ENCODE measurements at places on chromosomes 11 and 22.

DNA sequence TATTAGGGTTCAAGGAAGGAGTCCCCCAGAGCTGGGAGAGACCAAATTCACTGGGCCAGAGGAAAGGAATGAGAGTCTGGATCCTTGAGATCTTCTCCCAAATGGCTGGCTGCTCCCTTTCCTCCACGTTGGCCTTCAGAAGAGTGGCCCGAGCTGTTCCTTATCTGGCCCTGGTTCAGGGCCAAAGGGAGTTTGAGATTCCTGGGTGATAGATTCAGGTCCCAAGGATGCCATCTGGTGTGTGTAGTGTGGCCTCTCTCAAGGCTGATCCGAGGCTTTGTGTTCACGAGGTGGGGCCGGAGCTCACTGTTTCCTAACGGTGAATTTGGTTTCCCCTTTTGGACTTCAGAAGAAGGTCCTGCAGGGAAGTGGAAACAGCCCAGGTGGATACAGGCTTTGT, 17.4 kb upstream of the ABCC8 start:
- no peak for DNase-seq

GRCh38 chr22:20089226-20089976, 9.4 kb downstream of the DGCR8 start:
- no peak for DNase-seq

GRCh38 chr11:2215561-2216399, 44.2 kb upstream of the TH start:
- DNase-seq = no peak

GRCh38 chr22:24201681-24202614, 20.7 kb downstream of the SUSD2 start:
- DNase-seq = no peak

- no peak for DNase-seq
These were observed 539 bp downstream of the USH1C start for GRCh38 chr11:17543574-17544180.

GRCh38 chr11:77073328-77074001, 6.7 kb downstream of the CAPN5 start:
- DNase-seq = no peak

GRCh38 chr11:123543797-123544196, 110.6 kb downstream of the SCN3B start:
- DNase-seq = no peak

DNA sequence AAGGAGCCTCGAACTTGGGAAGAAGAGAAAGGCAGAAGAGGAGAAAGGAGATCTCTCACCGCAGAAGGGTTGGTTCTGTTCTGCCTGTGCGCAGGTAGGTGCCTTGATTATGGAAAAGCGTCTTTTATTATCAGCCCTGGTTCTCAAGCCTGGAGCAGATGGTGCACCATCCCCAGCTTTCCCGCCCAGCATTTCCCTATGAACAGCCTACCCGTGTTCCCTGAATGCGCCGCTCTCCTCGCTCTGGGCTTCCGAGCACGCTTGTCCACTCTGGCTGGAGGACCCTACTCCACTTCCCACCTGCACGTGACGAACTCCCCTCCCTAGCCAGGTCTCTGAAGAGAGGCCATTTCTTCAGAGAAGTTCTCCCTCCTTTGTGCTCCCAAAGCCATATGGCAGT, 15.2 kb downstream of the IGSF9B start:
- no peak for DNase-seq

DNA sequence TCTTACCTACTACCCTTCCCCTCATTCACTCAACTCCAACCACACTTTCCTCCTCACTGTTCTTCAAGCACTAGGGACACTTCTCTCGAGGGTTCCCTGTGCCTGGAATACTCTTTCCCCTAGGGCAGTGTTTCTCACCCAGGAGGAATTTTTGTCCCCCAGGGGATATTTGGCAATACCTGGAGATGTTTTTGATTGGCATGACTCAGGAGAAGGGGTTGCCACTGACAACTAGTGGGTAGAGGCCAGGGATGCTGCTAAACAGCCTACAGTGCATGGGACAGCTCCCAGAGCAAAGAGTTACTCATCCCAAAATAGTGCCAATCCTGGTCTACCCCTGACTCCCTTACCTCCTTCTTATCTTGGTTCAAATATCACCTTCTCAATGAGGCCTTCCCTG, 40.0 kb downstream of the BTG4 start:
- DNase-seq = no peak

DNA sequence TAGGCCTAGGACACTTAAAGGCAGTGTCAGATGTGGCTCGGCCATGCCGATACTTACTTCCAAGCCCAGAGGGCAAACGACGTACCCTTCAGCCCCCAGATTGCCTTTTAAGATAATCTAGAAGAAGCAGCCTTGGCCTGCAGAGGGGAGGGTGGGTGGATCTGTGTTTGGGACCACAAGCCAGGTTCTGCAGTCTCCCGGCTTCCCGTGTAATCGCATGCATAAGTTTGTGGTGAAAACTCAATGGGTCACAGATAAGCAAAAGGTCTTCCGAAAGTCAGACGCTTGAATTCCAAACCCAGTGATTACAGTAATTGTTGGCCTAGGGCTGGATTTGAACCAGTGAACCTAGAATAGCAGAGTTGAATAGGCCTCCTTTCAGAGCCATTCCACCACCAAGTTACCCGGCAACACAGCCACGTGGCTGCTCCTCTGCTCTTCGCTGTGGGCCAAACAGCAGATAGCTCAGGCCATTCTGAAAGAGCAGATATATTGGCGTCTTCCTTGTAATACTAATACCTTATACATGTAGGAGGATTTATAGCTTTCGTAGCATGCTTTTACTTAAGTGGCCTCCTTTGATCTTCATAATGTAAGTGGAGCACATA, 170.8 kb upstream of the CADM1 start:
- no peak for DNase-seq

DNA sequence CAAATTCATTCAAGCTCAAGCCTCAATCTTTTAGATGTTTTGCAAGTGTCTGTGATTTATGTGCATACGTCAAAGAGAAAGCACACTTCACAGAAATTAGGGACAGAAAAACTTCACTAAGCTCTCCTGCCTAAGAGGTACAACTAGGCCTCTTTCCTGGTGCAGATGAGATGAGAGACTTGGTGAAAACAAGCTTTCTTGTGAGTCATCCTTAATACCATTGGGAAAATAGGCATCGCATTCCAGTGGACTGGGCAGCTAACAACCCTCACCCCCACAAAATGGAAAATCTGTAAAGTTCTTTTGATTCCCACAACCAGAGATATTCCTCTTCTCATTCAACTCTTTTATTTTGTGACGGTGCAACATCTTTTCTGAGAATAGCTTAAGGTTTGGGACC, 1110.4 kb upstream of the CCDC90B start:
- no peak for DNase-seq

DNA sequence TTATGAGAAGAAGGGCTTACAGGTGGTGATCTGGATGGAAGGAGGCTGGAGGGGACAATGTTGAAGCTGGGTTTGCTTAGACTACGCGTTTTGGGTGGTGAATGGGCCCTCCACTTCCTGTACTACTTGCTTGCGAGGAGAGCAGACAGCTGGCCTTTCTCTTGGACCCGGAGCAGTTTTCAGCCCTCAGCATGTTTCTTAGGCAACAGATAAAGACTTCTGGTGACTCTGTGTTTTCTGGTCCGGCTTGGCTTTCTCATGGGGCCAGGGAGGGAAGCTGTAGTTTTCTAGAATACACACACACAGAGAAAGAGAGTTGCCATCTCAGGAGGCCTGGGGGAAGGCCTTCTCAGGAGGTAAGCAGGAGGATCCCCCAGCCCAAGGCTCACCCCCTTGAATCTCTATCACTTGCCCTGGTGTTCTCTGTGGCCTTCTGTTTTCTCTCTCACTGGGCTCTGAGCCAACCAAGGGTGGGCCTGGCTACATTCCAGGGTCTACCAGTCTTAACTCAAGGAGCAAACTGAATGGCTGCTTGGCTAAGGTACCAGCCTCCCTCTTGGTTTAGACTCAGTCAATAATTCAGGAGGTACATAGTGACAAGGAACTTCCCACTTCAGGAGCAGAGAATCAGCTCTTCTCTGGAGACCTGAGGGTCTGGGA, 2.4 kb downstream of the CCS start:
- DNase-seq = no peak

GRCh38 chr22:32555581-32555980, 81.0 kb downstream of the FBXO7 start:
- DNase-seq = no peak

All from activated CD8-positive, alpha-beta memory T cell treated with anti-CD3 and anti-CD28 coated beads for 1 hour (primary cell).